NCI-H774 (cell line): ENCODE measurements at places on chromosomes 4 and X.

- DNase-seq: no peak
These were observed 780.7 kb upstream of the DIAPH2 start for GRCh38 chrX:95903975-95904374.

GRCh38 chr4:113481820-113482219 lies 279.7 kb downstream of the CAMK2D start:
- DNase-seq: no peak

GRCh38 chrX:51802917-51803688 lies 59.9 kb downstream of the GSPT2 start:
- peak; percentile 63 for DNase-seq

DNA sequence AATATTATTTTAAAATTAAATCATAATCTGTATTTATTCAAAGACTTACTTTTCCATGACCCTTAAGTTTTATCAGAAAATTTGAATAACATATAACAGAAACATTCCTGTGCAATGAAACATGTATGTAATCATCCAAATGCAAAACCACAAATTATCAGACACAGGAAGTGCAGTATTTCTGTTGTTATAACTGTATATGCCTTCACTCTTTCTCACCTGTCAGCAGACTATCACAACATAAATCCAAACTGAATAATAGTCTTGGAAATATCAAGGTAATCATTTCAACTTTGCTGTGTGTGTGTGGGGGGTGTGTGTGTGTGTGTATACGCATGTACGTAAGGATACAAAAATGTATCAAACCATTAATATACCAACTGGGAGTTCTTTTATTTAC lies 285.9 kb downstream of the SLC7A11 start:
- DNase-seq: no peak

DNA sequence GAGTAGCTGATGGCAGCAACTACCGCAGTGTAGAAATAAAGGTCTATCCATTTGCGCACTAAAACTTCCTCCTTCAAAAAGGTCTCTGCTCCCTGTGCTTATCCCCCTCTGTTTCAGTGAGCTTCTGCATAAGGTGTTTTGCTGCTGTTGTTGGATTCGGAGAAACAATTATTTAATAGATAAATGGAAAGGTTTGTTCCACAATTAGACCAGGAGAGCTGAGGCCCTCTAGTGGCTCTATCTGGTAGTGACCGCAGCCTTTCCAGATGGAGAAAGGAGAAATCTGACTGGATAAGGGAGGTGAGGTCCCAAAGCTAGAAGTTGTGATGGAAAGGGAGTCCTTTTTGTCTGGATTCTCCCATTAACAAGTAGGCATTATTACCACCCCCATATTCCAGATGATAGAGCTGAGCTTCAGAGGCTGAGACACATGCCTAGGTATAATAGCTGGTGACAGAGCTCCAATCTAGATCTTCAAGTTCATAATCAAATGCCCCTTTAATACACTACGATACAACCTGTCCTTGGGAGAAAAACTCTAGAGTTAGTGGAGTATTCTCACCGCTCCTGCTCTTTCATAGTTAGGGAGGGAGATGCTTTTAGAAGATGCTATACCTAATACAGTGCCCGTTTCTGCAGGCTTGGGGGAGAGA lies 5.1 kb upstream of the GABRQ start:
- DNase-seq: peak; percentile 30

DNA sequence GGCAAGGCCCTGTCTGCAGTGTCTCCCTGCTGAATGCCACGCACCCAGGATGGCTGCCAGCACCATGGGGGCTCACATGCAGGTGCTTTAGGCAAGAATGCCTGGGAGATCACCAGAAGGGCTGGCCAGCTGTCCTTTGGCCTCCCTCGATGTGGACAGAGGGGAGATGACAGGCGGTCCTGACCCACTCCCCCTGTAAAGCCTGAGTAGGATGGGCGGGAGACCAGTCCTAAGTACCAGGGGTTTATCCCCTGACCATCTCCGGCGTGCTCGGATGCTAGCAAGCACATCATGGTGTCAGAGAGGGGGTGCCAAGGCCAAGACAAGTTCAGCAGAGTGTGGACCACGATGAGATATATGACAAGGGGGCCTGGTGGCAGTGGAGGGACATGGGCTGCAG lies 5.3 kb downstream of the PDZD4 start:
- DNase-seq: no peak

- no peak for DNase-seq
These were observed 182.3 kb downstream of the RPA4 start for GRCh38 chrX:97065973-97066372.

- DNase-seq: no peak
These were observed 232.3 kb upstream of the TENM3 start for GRCh38 chr4:182010876-182011275.

DNA sequence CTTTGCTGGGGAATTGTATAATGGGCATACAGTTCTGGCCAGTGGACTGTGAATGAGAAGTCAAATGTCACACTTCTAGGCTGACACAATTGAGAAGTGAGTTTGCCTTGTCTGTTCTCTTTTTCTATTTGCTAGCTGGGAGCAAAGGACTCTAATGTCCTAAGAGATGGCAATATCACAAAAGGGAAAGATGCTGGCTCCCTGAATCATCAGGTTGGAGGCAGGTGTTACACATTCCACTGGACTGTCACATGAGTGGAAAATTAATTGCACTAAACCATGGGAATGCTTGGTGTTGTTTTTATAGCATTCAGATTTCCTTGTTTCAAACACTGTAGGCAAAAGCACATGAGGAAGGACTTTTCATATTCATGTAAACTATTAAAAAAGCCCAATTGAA lies 388.3 kb downstream of the ADAM29 start:
- DNase-seq: no peak

DNA sequence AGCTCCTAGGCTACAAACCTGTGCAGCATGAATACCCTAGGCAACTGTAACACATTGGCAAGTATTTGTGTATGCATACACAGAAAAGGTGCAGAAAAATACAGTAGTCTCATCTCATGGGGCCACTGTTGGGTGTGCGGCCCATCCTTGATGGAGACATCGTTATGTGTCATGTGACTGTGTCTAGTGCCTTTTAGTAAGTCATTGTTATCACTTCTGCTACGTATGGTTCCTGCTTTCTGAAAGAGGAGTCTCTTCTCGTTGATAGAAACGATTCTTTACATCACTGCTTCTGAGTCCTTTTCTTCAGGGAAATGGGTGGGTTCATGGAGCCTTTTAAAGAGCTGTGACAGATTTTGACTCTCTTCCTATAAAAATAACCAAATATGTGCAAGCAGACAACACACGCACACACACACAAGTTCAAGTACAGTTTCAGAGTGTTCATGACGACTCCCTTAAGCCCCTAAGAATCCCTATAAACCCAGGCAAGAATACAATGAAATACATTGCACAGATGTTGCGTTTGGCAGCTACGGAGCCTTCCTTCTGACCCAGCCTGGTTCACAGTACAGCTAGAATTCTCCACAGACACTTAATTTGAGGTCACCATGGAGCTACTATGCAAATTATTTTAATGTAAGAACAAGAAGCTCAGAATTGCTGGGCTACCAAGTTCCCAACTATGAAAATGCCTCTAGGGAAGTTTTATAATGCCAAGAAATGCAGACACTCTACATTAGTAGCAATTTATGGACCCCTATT lies 10.2 kb upstream of the STK32B start:
- DNase-seq: no peak
